ENCODE measurements at places on chromosomes 11 and 22.
A peak's percentile ranks its signal among the peaks of the same experiment; 100 is the strongest.

DNA sequence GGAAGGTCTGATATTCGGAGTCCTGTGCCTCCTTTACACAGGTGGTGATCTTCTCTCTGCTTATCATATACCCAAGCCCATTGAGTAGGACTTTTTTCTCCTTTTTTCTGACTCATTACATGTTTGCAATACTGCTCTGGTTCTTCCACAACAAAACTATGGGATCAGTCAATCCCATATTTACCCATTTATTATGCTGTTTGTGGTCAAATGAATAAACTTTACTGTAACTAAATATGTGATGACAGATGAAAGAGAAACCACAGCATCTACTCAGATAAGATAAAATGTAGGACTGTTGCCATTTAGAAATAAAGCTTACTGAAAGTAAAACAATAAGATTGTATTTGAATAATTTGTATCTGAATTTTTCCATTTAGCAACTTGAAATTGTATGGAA lies 958.7 kb upstream of the FAT3 start:
- no peak for DNase-seq

DNA sequence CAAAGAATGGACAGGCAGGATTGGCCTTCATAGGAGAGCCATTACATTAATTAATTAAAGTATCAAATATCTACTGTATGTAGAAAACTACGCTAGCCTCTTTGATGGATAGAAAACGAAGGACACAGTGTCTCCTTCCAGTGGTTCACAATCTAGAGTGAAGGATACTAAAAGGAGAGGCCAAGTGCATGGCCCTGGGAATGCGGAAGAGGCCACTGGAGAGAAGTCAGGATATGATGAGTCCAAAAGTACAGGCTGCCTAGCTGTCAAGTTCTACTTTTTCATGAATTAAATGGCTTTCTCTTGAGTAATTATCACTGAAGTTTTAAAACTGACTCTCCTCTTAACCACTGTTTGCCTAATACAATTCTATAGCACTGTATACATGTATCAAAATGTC lies 41.9 kb downstream of the ATG16L2 start:
- no peak for DNase-seq

GRCh38 chr11:107752949-107753822 lies 41.3 kb upstream of the SLN start:
- no peak for DNase-seq

DNA sequence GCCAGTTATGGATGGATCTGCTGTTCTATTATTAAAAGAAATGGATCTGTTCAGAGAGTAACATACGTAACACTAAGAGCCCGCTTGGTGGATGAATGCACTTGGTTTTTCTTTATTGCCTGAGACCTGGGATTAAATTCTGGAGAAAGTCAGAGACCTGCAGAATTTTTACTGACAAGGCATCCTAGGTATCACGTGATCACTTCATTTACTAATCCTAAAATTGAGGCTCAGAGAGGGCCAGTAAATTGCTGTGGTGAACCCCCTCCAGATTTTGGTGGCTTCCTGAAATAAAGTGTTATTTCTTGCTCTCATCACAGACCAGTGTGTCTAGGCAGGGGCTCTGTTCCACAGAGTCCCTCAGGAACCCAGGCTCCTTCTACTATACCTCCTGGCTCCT lies 187.9 kb upstream of the LARGE1 start:
- no peak for DNase-seq

DNA sequence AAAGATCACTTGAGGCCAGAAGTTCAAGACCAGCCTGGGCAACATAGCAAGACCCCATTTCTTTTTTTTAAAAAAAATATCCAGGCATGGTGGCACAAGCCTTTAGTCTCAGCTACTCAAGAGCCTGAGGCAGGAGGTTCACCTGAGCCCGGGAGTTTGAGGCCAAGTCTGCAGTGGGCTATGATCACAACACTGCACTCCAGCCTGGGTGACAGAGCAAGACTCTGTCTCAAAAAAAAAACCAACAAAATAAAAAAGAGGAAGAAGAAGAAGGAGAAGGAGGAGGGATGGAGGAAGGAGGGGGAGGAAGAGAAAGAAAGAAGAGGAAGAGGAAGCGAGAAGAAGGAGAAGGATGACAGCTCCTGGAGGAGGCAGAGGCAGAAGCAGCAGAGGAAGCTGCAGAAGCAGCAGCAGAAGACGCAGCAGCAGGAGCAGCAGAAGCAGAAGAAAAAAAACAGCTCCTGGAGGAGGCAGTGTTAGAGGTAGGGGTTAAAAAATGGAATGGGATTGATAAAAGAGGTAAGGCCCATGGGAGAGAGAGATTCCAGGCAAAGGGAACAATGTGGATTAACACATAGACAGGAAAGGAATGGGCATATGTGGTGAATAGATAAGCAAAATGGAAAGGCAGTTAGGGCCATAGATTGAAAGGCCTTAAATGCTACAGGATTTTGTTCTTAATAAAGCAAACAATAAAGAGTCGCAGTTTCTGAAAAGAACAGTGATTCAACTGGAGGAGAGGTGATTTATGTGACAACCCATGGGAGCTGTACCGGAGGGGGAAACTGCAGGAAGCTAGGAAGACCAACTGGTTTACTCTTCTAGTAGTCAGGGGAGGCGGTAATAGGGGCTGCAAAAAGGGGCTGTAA lies 10.9 kb downstream of the PRCP start:
- DNase-seq, result no peak

DNA sequence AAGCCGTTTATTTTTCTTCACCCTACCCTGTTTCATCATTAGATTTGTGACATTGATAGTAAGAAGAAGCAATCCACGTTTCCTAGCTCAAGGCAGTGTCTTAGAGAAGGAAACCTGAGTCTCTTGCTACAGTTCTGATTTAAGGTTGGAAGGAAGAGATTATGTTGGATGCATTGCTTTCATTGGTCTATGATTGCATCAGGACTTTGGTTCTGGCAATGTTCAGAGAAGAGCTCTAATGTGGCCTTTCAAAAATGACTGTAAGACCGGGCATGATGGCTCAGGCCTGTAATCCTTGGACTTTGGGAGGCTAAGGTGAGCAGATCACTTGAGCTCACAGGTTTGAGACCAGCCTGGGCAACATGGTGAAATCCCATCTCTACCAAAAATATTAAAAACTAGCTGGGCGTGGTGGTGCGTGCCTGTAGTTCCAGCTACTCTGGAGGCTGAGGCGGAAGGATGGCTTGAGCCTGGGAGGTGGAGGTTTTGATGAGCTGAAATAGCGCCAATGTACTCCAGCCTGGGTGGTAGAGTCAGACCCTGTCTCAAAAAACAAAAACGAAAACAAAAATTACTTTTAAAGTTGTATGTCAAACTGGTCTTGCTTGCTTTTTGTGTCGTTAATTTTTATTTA lies 4.1 kb downstream of the NUCB2 start:
- no peak for DNase-seq

- DNase-seq, result no peak
These were observed 913.6 kb downstream of the NTM start for GRCh38 chr11:132284048-132284447.

DNA sequence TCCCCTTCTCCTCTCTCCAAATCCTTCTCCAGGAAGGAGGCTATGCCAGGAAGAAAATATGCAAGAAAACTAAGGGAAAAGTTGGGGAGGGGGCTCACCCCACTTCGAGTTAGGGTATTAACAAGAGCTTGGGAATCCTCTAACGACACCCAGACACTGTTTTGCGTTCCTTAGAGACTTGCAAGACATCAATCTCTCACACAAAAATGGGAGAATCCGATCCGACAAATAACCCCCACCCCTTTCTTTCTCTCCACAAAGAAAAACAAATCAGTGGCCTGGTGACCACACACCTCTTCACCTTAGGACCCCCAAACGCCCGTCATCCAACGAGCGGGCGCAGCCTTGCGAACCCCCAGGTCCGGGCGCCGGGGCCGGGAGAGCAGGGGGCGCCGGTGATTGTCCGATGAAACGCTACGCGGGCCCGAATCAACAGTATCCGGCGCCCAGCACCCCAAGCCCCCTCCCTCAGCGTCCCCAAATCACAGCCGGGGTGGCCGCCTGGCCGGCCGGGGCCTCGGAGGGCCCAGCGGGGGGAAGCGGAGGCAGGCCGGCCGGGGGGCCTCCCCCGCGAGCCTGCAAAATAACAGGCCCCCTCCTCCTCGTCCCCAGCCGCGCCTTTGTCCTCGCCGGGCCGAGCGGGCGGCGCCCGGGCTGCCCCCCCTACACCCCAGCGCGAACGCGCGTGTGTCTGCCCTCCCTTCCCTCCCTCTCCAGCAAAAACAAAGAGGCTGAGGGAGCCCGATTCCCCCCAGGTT lies 690 bp downstream of the CSNK1E start:
- peak; percentile 61 for DNase-seq

DNA sequence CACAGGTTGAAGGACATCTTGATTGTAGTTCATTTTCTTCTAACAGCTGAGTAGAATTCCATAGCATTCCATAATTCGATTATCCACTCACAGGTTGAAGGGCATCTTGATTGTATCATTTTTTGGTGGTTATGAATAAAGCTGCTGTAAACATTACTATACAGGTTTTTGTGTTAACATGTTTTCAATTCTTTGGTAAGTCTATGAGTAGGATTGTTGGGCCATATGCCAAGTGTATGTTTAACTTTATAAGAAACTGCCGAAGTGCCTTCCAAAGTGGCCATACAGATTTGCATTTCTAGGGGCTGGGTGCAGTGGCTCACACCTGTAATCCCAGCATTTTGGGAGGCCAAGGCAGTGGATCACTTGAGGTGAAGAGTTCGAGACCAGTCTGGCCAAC lies 44.6 kb downstream of the ANKRD42 start:
- no peak for DNase-seq

GRCh38 chr11:22677153-22677903 lies 10.9 kb downstream of the GAS2 start:
- no peak for DNase-seq

DNA sequence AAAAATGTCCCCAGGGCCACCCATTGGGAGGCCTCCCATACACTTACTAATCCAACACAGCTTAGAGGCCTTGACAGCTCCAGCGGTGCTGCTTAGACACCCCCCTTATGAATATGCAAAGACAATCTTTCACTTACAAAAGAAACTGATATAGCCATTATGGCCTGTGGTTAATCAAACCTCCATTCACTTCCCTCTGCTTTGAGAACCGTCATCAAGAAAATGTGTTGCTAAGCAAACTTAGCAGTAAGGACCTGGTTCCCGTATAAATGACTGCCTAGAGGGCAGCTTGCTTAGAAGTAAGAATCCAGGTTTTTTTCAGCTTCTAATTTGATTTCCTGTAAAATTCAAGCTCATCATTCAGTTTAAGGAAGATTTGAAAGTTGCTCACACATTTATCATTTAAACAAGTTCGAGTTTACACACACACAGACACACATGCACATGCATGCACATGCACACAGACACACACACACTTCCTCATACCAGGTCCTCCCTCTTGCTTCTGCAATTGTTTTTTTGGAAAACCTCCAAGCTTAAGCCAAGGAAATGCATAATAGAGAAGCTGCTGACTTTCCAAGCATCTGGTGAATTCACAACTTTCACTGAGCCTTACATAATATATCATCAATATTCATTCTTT lies 137.7 kb upstream of the BLID start:
- DNase-seq, result no peak

- no peak for DNase-seq
These were observed 269.3 kb upstream of the PITPNB start for GRCh38 chr22:28188178-28188879.

DNA sequence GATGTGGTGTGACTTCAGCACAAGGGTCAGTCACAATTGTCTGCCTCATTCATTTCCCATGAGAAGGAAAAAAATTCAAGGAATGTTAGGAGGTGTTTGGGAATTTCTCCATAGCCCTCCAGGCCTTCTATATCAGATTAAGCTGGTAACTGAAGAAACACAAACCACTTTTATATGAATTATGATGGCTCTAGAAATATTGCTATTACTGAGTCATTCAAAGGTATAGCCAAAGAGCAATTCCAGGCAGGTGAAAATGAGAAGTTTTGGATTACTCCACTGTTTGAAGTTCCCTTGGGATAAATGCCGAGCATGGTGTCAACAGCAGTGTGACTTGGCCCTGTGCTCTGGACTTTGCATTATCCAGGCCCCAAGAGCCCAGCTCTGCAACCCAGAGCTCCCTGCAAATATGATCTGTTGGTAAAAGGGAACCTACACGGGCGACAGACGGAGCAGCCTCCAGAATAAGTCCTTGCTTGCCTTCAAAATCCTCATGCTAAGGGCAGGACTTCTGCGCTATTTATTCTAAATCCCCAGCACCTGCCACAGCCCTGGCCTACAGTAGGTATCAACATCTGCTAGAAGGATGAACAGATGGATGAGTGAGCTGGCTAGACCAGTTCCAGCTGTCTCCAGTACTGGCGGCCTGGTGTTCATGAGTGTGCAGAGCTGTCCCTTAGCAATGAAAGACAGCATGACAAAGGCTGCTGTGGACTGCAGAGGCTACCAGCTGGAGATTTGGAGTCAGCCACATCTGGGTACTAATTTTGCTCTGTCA lies 67.5 kb upstream of the ZBED5 start:
- DNase-seq, result no peak

DNA sequence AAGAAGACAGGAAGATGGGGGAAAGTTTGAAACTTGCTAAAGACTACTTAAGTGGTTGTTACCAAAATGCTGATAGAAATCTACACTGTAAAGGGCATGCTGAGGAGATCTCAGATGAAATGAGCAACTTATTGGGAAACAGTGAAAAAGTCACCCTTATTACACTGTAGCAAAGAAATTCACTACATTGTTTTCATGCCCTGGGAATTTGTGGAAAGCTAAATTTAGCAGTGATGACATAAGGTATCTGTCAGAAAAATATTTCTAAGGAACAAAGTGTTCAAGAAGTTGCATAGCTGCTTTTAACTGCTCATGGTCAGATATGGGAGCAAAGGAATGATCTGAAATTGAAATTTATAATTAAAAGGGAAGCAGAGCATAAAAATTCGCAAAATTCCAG lies 702.4 kb upstream of the LRRC4C start:
- no peak for DNase-seq

DNA sequence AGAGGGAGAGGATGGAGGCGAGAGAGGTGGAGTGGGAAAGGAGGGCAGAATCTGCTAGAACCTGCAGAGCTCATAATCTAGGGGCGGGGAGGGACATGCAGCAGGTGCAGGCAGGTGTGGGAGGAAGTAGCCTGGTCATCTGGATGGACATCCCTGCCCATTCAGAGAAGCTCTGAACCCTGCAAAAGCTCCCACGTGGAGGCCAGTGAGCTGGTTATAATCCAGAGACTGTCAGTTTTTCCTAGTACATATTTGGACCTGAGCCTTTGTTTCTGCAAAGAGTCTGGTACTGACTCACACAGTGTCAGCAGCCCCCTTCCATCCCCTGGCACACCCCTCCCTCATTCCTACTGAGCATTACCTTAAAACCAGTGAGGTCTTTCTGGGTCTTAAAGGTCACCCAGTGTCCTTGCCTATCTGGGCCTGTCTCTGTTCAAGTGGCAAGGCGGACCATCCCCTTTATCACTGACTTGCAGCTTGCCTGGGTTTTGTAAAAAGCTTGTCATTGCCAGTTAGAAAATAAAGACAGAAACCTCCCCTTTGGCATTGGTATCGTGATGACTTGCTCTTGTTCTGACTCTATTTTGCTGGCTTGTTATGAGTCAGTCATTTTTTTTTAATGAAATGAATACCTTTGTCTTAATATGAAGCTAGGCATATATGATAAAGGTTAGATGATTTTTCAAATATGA lies 26.1 kb downstream of the PTPRJ start:
- DNase-seq, result no peak

- DNase-seq, result no peak
These were observed 458.9 kb upstream of the CADM1 start for GRCh38 chr11:115963156-115963555.

- peak; percentile 79 for DNase-seq
These were observed 7.7 kb downstream of the RIN1 start for GRCh38 chr11:66328302-66329144.

Data from psoas muscle (tissue), 8 donors.